T follicular helper cell (primary cell): ENCODE measurements at places on chromosomes 16 and 17.

- DNase-seq: no peak
These were observed 28.9 kb upstream of the RBFOX1 start for GRCh38 chr16:7303660-7304200.

DNA sequence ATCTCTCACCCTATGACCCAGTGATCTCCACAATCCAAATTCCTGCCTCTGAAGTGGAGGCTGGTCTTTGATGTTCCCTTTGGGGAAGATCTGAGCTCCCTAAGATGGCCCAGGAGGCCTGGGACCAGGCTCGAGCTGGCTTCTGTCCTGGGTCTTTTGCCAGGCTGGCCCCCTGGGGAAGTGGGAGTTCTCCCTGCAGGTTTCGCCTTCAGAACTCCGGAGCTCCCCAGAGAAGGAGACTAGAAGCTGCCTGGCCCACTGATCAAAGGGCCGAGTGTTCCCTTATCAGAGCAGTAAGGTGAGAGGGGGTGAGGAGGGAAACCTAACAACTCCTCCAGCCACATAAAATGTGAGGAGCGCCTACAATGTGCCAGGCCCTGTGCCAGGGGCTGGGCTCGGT lies 147.1 kb downstream of the IRF8 start:
- no peak for DNase-seq

DNA sequence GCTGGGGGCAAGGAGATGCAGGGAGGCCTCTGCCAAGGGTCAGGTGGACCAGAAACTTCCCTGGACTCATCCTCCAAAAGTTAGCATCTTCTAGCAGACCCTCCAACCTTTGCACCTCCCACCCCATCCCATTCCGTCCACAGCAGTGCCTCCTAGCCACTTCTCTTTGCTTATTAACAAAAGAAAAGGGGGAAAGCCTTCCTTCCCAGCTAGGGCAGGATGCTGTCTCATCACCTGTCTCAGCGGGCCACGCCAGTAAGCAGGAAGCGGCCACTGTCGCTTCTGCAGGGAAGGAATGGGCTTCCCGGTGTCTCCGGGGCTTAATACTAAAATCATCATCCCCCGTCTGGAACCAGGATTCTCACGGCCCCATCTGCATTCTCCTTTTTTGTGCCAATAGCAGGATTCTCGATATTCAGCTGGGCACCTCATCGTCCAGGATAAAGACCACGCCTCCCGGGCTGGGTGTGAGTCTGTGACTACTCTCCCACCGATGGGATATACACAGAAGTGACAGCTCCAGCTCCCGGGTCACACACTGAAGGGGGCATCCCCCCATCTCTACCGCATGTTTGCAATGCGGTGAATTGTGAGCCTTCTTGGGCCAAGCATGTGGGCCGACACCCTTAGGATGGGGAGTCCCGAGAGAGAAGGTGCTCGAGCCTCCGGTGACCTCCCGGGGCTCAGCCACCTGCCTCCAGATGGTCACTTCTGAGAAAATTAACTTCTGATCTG lies 15.5 kb upstream of the RBFOX3 start:
- DNase-seq: no peak

DNA sequence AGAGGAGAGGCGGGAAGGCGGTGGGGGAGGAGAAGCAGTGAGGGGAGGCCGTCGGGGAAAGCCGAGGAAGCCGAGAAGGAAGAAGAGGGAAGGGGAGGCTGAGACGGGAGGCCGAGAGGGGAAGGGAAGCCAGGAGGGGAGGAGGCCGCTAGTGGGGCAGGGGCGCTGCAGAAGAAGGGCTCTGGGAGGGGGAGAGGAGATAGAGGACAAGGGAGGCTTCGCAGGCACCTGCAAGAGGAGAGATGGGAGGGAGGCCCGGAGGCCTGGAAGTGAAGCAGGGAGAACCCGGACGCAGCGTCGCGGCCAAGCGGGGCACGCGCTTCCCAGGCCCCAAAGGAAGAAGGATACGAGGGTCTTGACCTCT lies 2.3 kb downstream of the C17orf58 start:
- no peak for DNase-seq
